Adipocyte (in vitro differentiated cells): ENCODE measurements at places on chromosomes 7 and 10.

DNA sequence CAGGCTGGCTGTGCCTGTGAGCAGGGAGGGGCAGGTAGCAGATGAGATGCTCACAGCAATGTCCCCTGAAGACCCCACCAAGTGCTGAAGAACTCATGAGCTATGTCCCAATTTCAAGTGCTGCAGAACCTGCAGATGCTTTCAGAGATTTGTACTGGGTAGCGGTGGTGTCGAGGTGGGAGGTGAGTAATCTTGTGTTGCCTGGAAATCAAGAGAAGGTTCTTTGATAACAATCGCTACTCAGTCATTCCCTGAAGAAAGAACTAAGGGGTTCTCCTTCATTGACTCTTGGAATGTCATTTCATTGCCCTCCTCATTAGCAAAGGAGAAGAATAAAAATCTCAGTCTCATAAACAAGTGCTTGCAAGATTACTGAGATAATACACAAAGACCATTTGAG, 246.4 kb downstream of the EMX2 start:
- no peak for DNase-seq

GRCh38 chr10:77845451-77845850, 81.1 kb downstream of the DLG5 start:
- DNase-seq, result no peak

DNA sequence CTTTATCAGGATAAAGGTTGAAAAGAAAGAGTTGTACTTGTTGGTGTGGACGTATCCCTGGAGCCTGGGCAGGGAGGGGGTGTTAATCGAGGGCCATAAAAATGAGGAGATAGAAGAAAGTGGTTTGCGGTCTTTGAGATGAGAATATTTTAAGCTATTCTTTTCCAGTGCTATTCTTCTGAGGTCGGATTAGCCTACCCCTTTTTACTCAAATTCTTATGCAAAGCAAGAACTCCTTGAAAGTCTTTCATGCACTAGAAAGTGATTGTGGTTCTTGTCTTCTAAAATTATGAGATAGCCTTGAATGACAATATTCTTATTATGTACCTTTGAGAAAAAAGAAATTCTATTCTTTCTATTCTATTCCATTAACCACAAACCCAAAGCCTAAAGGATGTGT, 201.3 kb upstream of the SEMA3C start:
- DNase-seq, result no peak

DNA sequence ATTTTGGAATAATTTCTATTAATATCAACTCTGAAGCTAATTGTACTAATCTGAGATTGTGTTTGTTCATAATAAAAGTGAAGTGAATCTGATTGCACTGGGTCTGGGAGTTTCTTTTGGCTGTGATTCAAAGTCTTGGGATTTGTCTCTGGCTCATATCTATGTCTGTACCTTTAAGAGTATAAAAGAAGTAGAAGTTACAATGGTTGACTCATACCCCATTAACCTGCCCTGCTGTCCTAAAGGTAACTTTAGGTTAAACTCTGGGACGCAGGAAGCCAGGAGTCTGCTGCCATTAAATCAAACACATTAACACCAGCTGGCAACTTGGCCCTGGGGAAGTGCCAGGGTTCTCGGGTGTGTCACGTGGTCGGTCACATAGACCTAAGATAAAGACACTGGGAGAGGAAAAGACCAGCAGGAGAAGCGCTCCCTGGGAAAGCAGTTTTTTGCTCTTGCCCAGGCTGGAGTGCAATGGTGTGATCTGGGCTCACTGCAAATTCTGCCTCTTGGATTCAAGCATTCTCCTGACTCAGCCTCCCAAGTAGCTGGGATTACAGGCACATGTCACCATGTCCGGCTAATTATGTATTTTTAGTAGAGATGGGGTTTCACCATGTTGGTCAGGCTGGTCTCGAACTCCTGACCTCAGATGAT, 17.8 kb downstream of the SCD start:
- DNase-seq, result peak; percentile 4

DNA sequence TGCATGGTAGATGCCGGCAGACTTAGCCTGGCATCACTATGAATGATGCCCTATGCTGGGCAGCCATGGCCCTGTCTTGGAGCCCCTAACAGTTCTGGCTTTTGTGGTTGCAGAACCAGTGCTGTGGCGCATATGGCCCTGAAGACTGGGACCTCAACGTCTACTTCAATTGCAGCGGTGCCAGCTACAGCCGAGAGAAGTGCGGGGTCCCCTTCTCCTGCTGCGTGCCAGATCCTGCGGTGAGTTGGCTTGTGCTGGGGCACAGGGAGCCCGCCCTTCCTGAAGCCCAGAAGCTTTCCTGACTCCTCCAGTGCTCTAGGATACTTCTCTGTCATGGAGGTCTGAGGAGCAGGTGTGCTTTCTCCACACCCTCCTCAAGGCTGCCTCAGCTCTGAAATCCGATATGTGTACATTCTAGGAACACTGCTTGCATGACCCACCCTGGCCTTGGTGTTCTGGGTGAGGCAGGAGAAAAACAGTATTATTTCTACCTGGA, 25.6 kb upstream of the SH2D4B start:
- no peak for DNase-seq

- DNase-seq, result no peak
These were observed 65.8 kb downstream of the ENTPD1 start for GRCh38 chr10:95821720-95822119.

DNA sequence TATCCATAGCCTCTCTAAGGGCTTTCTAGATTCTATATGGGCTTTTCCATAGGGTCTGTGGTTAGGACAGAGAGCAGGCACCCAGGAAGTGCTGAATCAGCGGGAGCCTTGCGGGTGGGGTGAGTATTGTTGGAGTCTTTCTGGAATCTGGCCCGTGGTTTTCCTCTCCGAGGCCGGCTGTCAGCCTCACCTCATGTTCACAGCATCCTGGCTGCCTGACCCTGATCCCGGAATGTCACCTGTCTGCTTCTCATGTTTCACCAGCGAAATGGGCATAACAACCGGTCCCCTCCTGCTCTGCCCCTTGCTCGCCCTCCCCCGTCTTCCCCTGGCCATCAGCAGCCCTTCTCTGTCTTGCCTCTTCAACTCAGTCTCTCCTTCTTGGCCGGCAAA, 36.5 kb downstream of the DDIT4 start:
- DNase-seq, result no peak

- DNase-seq, result no peak
These were observed 109.9 kb downstream of the ATXN7L1 start for GRCh38 chr7:105766421-105767073.

- no peak for DNase-seq
These were observed 22.9 kb downstream of the RBM33 start for GRCh38 chr7:155667241-155667829.

DNA sequence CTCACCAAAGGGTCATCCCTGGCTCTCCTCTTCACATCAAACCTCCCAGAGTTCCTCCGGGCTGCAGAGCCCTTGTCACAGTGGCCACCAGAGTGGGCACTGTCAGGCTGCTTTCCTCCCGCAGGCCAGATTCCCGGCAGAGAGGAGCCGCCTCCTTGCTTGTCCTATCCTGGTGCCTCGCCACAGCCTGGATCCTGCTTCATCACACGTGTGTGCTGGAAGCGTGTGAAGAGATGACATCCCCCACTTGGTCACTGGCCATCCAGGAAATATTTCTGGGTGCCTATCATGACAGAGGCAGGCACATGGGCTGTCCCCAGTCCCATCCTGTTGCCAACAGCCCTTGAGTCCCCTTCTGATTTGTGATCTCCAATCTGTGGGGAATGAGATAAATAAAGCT, 15.0 kb downstream of the INSIG1 start:
- no peak for DNase-seq

DNA sequence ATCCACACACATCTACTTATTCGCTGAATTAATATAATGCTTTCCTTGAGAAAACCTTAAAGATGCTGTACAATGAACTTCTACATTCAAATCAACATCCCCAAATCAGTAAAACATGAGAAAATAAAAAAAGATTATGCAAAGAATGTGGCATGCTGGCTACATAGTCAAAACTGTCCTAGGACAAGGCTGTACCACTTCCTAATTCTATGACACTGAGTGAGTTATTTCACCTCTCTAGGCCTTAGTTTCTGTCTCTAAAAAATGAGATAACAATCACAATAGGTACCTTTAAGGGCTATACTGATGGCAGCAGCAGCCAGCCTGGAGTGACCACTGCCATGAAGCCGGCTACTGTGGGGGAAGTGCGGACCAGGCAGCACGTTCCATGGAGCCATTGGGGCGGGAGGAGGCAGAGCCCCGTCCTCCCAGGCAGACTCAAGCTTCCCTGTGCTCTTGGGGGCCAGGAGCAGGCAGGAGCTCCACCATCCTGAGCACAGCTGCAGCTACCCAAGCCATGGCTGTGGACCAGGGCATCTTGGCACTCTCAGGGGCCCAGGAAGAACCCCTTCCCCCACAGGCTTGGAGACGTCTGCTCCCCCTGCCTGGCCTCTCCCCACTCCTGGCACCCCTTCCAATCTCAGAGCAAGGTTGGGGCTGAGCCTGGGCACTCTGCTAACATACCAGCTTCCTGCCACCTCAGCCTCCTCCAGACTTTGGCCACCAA, 110.2 kb downstream of the ELAPOR2 start:
- no peak for DNase-seq

DNA sequence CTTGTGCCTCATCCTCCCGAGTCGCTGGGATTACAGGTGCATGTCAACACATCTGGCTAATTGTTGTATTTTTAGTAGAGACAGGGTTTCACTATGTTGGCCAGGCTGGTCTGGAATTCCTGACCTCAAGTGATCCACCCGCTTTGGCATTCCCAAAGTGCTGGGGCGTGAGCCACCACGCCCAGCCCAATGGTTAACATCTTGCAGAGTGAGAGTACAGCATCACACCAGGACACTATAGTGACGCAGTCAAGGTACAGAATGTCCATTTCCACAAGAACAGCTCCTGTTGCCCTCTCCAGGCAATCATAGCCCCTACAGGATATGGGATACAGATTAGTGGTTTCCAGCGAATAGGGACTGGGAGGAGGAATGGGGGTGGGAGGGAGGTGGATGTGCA, 34.0 kb downstream of the MYO1G start:
- DNase-seq, result no peak

DNA sequence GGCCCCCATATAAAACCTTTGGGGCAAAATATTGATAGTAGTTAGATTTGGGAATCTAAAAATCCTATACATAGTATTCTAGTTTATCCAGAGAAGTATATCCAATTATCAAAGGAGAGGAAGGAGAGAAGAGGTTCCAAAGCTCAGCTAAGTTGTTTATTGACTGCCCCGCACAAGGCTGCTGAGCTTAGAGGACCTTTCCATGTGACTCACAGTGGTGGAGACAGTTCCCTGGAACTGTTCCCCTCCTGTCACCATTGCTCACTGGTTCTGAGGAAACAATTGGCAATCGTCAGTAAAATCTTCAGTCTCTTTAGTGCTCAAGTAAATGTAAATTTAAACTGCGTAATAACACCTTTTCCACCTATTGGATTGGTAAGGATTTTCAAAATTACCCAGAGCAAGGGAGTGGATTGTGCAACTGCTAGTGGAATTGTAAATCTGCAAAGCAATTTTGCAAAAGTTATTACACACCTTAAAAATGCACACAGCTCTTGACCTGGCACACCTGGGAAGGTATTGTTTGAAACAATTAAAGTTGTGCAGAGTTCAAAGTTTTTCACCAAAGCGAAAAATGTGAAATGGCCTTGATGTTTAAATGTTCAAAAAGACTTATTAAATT, 63.1 kb downstream of the EEPD1 start:
- DNase-seq, result peak; percentile 25

GRCh38 chr10:49598164-49598856, 11.8 kb upstream of the SLC18A3 start:
- DNase-seq, result no peak

GRCh38 chr7:356691-357462, 66.9 kb downstream of the FOXL3 start:
- no peak for DNase-seq

- DNase-seq, result no peak
These were observed 55.1 kb downstream of the VOPP1 start for GRCh38 chr7:55517191-55517633.

DNA sequence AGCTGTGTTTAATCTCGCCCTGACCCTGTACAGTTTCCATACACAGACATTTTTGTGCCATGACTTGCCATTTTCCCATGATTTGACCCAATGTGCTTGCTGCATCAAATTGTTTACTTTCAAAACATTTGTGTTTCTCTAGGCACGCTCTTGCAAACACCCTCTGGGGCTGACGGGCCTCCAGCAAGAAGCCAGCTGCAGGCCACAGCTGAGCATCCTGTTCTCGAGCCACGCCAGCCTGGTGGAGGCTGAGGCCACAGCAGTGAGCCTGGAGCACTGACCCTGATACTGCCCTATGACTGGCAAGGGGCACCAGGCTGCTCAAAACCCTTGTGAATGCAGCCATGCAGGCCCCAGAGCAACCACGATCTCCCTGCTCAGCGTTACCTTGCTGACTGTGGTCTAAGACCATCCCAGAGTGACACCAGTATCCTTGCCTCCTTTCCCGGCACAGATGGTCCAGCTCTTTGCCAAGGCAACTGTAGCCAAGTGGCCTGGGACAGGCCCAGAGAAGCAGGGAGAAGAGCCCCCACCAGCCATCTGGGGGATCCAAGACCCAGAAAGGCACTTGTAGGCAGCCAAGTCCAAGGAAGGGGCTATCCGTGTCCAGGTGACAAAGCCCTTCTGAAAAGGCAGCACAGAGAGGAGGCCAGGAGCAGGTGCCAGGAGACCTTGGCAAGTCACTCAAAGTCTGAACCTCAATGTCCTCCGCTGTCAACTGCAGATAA, 78.5 kb downstream of the OAT start:
- DNase-seq, result peak; percentile 98

DNA sequence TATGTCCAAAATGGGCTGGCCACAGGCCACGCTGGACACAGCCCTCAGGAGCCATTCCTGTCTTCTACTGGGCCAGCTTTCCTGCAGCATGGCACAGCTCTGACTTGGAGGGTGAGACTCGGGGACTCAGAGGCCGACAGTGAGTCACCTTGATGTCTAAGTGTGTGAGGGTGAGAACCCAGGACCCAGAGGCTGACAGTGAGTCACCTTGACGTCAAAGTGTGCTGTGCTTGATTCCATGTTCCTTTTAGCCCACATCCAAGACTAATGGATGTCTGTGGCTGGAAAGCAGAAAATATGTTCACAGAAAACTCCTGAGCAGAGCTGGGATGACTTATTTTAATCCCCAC, 6.0 kb upstream of the FAM170B start:
- DNase-seq, result peak; percentile 55

- no peak for DNase-seq
These were observed 178.7 kb downstream of the GFRA1 start for GRCh38 chr10:116094356-116094755.

- DNase-seq, result no peak
These were observed 209.4 kb downstream of the TCERG1L start for GRCh38 chr10:131102147-131102546.

- no peak for DNase-seq
These were observed 3.1 kb downstream of the PTEN start for GRCh38 chr10:87866412-87866974.

GRCh38 chr7:45885264-45885882, 2.9 kb upstream of the IGFBP1 start:
- peak; percentile 19 for DNase-seq

GRCh38 chr7:140940898-140941297, 16.2 kb upstream of the BRAF start:
- DNase-seq, result no peak

DNA sequence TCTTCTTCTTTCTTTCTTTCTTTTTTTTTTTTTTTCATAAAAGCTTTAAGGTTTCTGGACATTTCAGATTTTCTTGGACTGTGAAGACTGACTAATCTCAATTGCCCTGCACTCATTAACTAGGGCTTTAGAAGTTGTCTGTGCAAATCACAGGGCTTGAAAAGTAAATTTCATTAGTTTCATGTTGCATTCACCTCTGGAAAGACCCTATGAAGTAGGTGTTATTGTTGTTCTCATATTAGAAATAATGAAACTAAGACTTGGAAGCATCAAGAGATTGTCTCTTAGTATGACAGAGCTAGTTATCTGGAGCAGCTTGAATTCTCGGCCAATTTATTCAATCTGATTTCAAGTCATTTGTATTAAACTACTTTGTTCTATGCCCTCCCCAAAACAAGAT, 28.2 kb upstream of the SEMA3D start:
- DNase-seq, result no peak
